Placental epithelial cell (primary cell): ENCODE measurements at places on chromosomes 12 and 14. TPM values are rescaled to one million over a fixed set of nuclear protein-coding genes. Genes with fewer than 3 reads are reported as not detected.

Gene CLEC4E
- not detected in 2 replicates for total RNA-seq

Gene PPP4R4
- total RNA-seq, result under 0.01 and 0.54 TPM in 2 replicates

Gene KRT77
- total RNA-seq, result not detected in 2 replicates

Gene SERPINA9
- total RNA-seq, result not detected in 2 replicates

Gene PSMC6
- total RNA-seq, result 80.9 and 86.9 TPM in 2 replicates

Gene WDHD1
- total RNA-seq, result 4.9 and 7.1 TPM in 2 replicates
